ENCODE measurements at places on chromosomes 1 and 21. TPM values are rescaled to one million over a fixed set of nuclear protein-coding genes. Genes with fewer than 3 reads are reported as not detected.

- peaks cover 2% of the 10 kb centered on the region for H3K27me3 ChIP-seq
- H3K36me3 ChIP-seq = no peaks in the 10 kb centered on the region
- H3K4me3 ChIP-seq = no peak overlapping the region
- H3K27ac ChIP-seq = no peak overlapping the region
- peak; percentile 37 for DNase-seq
- no peaks in the 10 kb centered on the region for H3K4me1 ChIP-seq
Observed at GRCh38 chr1:2382621-2383361, 8.6 kb downstream of the MORN1 start.

GRCh38 chr1:234208351-234208750, 164.9 kb upstream of the COA6 start:
- H3K27me3 ChIP-seq = peaks cover 3% of the 10 kb centered on the region
- peaks cover 8% of the 10 kb centered on the region for H3K4me1 ChIP-seq
- H3K4me3 ChIP-seq = no peak overlapping the region
- no peak for DNase-seq
- no peak overlapping the region for H3K27ac ChIP-seq

- no peaks in the 10 kb centered on the region for H3K27me3 ChIP-seq
- H3K4me3 ChIP-seq = no peak overlapping the region
- DNase-seq = no peak
- peaks cover 49% of the 10 kb centered on the region for H3K4me1 ChIP-seq
Observed at GRCh38 chr1:114315631-114316030, 162.0 kb upstream of the SYT6 start.

GRCh38 chr21:31520561-31521098, 138.9 kb upstream of the SOD1 start:
- DNase-seq = no peak
- H3K27me3 ChIP-seq = peaks cover 3% of the 10 kb centered on the region
- H3K27ac ChIP-seq = no peak overlapping the region
- no peaks in the 10 kb centered on the region for H3K4me1 ChIP-seq

DNA sequence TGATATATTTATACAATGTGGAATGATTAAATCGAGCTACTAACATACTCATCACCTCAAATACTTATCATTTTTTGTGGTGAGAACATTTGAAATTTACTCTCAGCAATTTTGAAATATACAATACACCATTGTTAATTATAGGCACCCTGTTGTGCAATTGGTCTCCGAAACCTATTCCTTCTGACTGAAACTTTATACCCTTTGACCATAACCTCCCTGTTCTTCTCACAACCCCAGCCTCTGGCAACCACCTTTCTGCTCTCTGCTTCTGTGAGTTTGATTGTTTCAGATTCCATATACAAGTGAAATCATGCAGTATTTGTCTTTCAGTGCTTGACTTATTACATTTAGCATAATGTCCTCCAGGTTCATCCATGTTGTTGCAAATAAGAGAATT, 49.5 kb downstream of the SETD4 start:
- no peak overlapping the region for H3K4me3 ChIP-seq
- H3K27me3 ChIP-seq = peaks cover 24% of the 10 kb centered on the region
- no peak for DNase-seq
- peaks cover 20% of the 10 kb centered on the region for H3K4me1 ChIP-seq
- no peak overlapping the region for H3K27ac ChIP-seq

The TESK2 gene
- total RNA-seq = 1.3 TPM

Data from HFFc6 (cell line).